Stimulated activated CD8-positive, alpha-beta memory T cell treated with anti-CD3 and anti-CD28 coated beads, Interleukin-2, amount 100 ng/mL, for 48 hours (primary cell): ENCODE measurements at places on chromosomes 16 and 17.

DNA sequence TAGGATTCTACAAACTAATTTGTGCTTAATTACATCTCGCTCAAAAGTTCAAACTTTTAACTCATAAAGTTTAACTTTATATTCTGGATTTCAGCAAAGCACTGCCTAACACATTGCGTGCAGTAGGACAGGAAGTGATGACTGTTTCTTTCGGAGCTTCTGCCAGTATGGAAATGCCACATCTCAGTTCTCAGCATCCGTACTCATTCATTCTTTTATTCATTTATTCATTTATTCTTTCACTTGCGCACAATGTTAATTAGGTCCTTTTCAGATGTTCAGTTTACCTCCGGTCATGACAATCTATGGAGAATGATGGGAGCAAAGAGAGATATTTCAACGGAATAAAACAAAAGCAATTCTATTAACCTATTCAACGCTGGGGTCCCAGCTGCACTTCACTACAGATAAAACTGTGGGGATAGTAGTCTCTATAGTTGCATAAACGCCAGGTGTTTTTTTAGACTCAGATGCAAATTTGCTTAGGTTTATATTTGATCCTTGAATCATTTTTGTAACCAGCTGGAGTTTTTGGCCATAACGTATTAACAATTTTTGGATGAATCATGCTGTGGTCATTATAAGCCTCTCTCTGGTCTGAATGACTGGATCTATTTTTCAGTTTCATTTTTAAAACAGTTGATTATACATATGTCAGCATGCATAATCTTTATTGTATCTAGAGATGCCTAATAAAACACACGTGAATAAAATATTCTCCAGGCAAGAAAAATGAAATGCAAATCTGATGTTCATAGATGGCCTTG lies 143.9 kb downstream of the KCNJ2 start:
- no peak for DNase-seq

- no peak for DNase-seq
Measured at GRCh38 chr16:27111486-27111885, 44.8 kb downstream of the C16orf82 start.

DNA sequence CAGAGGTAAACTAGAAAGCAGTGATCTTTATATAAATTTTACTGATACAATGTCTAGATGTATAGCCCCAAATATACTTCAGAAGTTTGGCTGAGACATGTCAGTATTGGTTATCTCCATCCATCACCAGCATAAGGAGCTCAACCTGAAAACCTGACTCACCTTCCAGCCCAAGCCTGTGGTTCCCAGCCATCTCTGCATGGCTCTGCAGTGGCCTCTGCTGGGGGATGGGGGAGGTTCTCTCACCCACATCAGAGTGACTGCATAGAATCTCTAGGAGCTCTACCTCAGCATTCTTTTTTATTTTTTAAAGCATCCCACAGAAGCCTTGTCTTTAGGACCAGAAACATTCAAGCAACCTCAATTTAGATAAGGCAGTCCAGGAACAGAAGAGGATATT lies 27.3 kb downstream of the USP7 start:
- DNase-seq, result peak; percentile 60

DNA sequence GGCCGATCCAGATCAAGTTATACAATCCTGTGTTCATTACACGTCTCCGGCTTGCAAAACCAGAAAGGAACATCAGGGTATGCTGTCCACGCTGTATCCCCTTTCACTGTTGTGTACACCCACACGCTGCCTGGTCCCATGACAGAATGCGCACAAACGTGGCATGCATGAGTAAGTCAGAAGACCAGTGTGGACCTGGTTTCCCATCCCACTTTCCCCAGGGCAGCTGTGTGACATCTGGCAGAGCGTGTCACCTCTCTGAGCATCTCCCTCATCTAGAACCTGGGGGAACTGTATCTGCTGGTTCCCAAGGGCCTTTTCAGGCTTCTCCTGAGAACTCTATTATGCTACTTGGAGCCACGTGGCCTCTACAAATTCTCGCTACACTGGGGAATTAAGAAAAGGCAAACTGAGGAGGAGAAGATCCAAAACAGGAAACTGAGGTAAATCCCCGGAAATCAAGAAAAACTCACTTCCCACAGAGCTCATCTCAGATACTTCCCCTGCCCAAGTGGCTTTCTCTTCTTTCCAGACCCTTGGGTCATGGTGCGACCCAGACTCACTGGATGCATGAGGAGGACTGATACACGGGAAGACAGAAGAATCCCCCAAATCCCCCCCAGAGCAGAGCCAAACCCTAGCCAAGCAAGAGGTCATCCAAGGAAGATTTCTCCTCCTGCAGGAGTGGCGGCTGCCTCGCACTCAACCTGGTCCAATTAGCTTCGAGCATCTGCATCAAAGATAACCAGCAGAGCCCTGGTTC lies 139.3 kb downstream of the GAS7 start:
- DNase-seq, result no peak

GRCh38 chr17:30086896-30087295 lies 29.7 kb upstream of the NSRP1 start:
- DNase-seq, result no peak
